ENCODE measurements at places on chromosomes 12 and 14.

- no peak for DNase-seq
Measured at GRCh38 chr14:68718023-68718990, 74.6 kb downstream of the ZFP36L1 start.

GRCh38 chr12:15495746-15496145 is 173.4 kb downstream of the PTPRO start:
- DNase-seq, result no peak

- no peak for DNase-seq
Measured at GRCh38 chr12:114774197-114774596, 90.2 kb upstream of the TBX3 start.

- no peak for DNase-seq
Measured at GRCh38 chr12:127925971-127926370, 341.0 kb upstream of the TMEM132C start.

DNA sequence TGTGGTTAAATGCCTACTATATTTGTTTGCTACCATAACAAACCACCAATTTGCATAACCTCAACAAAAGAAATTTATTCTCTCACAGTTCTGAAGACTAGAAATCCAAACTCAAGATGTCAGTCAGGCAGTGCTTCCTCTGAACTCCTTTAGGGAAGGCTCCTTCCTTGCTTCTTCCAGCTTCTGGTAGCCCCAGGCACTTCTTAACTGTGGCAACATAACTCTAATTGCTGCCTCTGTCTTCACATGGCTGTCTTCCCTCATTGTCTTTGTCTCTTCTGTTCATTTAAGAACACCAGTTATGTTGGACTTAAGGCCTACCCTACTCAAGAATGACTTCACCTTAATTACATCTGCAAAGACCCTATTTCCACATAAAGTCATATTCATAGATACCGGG is 206.9 kb downstream of the SYT1 start:
- no peak for DNase-seq

- DNase-seq, result no peak
Measured at GRCh38 chr12:113244478-113244958, 23.3 kb downstream of the TPCN1 start.

DNA sequence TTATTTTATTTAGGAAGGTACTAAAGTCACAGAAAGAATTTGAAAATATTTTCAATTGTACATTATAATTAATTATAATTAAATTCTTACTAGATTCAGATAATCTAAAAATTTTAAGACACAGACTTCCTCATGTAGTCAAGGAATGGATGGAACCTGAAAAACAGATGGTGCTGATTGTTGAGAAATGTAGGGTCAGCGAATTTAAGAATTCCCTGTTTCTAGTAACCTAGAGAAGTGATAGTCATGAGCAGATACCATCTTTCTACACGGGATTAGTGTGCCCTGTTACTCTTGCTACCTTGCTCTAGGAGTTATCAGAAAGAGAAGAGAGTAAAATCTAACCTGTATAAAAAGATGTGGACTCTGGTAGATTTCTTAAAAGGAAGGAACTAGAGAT is 37.5 kb upstream of the PTHLH start:
- DNase-seq, result no peak

DNA sequence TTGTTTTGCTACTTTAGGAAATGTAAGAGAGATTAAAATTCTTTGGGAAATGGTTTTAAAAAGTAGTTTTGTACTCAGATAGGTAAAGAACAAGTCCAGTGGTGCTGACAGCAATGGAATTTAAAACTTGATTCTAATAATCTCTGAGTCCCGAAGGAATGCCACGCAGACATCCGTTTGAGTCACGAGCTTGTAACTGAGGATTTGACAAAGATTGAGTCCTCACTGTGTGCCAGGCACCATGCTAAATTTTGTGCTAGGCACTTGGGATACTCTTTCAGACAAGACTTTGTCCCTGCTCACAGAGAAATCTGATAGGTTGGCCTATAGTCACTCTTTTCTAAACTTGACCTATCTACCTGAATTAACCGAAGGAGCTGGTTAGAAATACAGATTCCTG is 12.7 kb downstream of the FLRT2 start:
- no peak for DNase-seq

DNA sequence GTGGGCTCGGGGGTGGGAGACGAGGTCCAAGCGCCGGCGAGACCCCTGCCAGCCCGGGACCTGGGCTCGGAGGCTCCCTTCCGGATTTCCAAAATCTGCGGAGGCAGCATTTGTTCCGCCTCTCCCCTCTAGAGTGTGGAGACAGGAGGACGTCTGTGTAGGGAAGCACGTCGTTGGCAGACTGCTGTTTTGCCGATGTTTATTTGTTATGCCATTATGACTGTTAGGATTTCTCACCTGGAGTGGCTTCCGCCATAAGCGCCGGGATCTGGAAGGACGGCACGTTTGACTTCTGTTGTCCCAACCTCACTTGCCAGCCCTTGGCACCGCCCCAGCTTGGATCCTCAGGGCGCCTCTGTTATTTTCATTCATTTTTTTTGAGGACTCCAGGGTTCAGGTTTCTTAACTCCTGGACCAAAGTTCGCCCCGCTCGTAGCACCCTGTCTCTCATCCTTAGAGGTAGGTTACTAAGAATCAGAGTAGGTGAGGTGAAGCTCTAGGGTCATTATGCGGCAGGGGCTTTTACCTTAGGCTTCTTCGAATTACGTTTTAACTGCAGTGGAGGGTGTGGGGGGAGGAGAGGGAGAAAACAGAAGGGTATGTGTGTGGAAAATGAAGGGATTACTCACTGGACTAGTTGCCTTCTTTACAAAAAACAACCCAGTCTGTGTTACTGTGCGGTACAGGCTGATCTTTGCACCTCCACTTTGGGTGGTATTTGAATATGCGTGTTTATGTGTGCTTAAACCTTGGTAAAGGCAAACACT is 547 bp upstream of the PYGL start:
- no peak for DNase-seq

DNA sequence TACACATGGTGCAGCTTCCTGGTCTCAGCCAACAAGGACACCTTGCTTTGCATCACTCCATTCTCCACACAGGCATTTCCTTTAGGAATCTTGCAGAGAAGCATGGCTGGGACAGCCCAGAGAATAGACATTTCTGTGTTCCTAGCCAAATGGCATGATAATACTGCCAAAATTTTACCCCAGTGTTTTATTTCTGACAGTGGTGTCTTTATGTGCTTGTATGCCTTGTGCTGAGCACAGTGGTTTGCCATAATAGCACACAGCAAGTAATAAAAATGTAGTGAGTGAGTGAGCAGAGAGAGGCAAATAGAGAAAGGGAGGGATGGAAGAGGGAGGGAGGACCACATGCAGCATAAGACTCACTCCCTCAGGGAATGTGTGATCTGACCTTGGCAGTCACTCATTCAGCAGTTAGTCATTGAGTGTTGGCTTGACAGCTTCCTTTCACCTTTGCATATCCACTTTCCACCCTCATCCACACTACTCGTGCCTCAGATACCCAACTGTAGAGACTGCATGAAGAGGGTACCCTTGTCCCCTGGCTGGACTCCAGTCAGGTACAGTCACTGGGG is 212.8 kb upstream of the CCDC196 start:
- no peak for DNase-seq

DNA sequence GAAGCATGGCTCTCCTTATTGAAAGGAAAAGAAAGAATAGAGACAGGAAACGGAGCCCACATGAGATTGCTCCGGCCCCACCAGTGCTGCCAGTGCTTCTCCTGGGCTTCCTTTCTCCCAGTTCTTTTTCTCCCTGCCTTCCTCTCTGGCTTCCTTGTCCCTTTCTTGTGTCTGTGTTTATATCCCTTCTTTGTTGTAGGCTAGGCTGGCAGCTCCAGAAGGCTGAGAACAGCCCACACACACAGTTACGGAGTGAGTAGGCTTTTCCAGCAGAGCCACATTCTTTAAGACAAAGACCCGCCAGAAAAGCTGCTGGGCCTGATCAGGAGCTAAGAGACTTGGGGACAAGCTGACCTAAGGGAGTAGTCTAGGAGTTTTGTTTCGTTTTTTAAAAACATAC is 13.0 kb downstream of the CIPC start:
- DNase-seq, result no peak

DNA sequence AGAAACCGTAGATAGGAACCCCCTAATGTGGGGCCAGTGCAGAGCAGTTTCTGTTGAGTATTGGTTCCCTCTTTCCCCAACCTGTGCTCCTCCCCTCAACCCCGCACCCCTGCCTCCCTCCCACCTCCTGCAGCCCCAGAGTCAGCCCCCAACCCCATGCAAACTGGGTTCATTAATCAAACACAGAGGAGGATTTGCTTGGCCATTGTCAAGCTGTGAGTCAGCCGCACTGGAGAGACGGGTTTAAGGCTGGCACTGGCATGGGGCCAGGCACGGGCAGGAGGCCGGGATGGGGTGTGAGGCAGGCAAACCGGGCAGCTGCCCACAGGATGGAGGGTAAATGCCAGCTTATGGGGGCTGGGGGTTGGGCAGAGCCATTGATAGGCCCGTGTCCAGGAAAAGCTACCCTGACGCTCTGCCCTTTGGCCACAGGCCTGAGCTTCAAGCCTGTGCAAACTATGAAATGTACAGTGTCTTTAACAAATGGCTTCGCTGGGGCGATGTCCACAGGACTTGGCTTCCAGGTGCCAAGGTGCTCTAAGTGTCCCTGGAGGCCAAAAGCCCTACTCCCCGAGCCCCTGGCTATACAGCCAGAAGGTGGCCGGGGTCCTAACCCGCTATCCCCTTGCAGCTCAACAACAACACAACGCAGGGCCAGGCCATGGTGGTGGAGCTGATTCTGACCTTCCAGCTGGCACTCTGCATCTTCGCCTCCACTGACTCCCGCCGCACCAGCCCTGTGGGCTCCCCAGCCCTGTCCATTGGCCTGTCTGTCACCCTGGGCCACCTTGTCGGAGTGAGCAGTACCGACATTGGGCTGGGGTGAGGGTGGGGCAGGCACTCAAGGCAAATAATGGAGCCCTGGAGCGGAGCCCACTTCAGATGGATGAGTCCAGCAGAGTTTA is 1.4 kb downstream of the AQP5 start:
- DNase-seq, result no peak

GRCh38 chr12:52132754-52133161 is 53.3 kb downstream of the SMIM41 start:
- no peak for DNase-seq

GRCh38 chr12:70885956-70886355 is 34.6 kb downstream of the PTPRR start:
- no peak for DNase-seq

DNA sequence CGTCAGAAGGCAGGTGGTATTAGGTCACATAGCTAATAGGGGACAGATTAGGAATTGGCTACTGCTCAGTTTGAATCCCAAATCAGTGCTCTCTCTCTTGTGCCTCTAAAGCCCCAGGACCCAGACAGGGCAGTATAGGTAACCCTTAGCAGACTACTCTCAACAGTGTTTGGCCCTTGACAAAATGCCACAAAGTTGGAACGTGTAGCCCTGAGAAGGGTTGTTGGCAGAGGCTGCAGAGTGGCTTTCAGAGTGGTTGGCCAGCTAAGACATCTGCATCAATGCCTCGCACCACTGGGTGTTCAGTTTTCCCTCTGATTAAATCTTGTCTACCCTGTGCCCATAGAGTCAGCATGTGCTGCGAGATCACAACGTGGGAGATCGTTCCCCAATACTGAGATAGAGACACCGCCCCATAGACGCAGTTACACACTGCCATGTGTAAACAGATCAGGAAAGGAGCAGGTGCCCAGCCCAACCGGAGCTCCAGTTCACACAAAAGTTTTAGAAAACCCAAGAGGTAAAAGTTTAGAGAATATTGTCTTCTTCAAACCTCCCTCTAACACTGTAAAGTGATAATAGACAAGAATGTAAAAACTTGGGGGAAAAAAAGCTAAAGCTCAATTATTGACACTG is 48.3 kb downstream of the EML1 start:
- no peak for DNase-seq

GRCh38 chr12:107477947-107478610 is 207.5 kb upstream of the PWP1 start:
- no peak for DNase-seq

GRCh38 chr14:34571771-34572170 is 32.3 kb upstream of the EAPP start:
- DNase-seq, result no peak

GRCh38 chr14:96062506-96062905 is 23.3 kb downstream of the C14orf132 start:
- DNase-seq, result no peak

- no peak for DNase-seq
Measured at GRCh38 chr12:109721276-109721675, 7.7 kb downstream of the FAM222A start.

GRCh38 chr12:82694970-82695369 is 8.3 kb downstream of the TMTC2 start:
- no peak for DNase-seq

- no peak for DNase-seq
Measured at GRCh38 chr12:48028541-48029431, 24.5 kb upstream of the COL2A1 start.

DNA sequence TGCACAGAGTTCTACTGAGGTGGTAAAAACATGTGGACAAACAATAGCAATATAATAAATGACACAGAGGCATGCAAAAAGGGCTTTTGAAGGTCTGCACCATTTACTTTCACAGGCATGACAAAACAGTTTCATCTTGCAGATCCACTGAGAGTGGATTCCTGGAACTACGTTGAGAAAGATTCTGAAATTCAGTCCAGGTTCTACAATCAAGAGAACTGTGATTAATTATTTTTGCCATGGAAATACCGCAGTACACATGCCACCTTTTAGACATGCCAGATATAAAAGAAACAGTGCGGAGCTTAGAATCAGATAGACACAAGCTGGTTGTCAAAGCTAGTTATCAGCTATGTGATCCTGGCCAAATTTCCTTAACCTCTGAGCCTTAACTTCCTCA is 4.8 kb downstream of the CSRP2 start:
- no peak for DNase-seq

GRCh38 chr12:3030821-3031429 is 46.3 kb upstream of the TSPAN9 start:
- DNase-seq, result no peak

- no peak for DNase-seq
Measured at GRCh38 chr14:61426048-61426447, 104.7 kb downstream of the PRKCH start.

DNA sequence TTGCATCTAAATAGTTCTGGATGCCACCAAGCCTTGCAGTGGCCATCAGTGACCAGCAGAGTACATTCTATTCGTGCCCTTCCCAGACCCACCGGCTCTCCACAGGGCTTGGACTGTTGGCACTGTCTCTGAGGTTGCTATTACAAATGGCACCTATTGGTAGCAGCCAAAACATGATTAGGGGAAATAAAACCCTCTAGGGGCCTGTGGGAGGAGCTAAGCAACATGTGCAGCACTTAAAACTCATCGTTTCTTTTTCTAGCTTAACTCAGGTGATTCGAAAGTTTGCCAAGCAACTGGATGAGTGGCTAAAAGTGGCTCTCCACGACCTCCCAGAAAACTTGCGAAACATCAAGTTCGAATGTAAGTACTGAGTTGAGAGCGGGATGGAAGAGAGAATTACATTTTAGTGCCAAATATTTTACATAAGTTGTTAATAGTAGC is 65.4 kb upstream of the RIC8B start:
- DNase-seq, result no peak

GRCh38 chr14:74533576-74533975 is 40.0 kb downstream of the ISCA2 start:
- DNase-seq, result no peak

GRCh38 chr12:591167-592023 is 71.8 kb downstream of the NINJ2 start:
- DNase-seq, result no peak

All from activated CD4-positive, alpha-beta T cell treated with anti-CD3 and anti-CD28 coated beads for 1 hour (primary cell).